DMS79 treated with DMSO at 0.1 percent for 48 hours (cell line): ENCODE measurements at places on chromosomes 2 and 18.
A peak's percentile ranks its signal among the peaks of the same experiment; 100 is the strongest.

DNA sequence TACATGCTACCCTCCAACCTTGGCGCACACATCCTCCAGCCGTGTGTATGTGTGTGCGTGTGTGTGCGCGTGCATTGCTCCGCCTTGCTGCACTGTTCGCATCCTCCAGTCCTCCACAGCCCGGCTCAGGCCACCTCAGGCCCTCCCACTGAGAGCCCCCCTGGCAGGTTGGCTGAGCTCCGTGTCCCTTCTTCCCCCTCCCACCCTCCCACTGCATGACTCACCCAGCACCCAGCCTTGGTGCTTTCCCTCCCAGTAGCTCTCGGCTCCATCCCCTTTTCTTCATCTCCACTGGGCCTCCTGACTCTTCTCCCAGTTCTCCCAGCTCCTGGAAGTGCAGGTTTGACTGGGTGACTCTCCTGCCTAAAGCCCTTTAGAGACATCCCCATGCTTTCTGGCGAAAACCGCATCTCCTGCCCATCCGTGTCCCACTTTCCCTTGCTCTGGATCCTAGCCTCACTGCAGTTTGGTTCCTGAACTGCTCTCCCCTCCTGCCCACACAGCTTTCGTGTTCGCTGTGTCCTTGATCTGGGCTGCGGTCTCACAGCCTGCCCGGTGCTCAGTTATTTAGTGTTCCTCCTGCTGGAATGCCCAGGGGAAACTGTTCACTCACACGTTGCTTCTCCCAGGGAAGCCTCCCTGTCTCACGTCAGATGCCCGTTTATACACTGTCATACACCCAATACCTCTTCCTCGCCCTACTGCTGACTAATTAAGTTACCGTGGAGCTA lies 4.9 kb downstream of the TMEM177 start:
- DNase-seq = no peak

DNA sequence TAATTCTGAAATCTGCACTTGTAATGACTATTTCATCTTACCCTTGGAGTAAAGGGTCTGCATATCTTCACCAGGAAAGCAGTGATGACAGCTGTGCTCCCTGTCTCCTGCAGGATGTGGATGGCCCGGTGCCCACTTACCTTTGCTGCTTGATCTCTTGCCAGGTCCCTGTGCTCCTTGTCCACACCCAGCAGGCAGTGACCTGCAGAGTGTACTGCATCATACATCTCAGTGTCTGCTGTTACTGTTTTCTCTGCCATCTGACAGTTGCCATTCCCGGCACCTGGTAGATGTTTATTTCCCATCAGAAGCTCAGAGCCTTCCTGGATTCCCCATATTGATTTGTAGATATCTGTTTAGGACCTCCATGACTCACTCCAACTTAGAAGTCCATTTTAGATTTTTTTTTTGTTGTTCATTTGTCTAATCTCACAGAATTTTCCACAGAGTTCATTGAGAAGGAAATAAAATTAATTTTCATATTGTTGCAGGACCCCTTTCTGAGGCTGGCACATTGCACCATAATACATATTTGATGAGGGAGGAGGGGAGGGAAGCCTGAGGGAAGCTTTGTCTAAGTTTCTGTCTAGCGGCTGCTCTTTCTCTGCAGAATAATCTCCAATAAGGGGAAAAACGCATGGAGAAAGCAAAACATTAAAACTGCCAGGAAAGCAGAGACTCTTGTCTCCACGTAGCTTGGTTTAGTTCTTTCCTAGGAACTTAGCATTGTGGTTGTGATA lies 697.5 kb upstream of the RAB6C start:
- peak; percentile 76 for DNase-seq

DNA sequence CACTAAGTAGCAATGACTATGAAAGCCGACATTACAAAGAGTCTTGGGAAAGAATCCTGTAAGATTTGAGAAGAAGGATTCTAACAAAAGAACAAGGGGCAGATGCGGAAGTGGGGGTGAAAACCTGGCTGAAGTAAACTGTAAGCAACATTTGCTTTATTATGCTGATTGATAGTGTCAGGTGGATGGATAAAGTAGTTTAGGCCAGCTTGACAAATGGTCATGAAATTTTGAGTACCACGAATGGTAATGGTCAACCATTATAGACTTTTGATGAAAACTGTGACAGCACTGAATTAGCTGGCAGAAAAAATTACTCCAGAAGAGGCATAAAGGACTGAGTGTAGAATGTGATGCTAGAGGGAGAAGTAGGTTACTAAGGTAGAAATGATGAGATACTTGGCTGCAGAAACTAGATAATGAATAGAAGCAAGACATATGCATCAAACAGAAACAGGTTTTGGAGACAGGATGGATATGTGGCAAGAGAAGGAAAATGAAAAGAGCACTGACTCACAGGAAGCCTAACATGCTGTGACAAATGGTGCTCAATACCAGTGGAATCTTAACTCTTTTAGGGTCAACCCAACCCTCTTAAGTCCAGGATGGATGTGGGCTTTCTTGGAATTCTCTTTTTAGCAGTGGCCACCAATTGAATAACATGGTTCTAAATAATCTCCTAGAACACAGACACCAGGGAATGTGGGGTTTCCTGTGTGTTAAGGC lies 6.8 kb downstream of the THUMPD2 start:
- no peak for DNase-seq

DNA sequence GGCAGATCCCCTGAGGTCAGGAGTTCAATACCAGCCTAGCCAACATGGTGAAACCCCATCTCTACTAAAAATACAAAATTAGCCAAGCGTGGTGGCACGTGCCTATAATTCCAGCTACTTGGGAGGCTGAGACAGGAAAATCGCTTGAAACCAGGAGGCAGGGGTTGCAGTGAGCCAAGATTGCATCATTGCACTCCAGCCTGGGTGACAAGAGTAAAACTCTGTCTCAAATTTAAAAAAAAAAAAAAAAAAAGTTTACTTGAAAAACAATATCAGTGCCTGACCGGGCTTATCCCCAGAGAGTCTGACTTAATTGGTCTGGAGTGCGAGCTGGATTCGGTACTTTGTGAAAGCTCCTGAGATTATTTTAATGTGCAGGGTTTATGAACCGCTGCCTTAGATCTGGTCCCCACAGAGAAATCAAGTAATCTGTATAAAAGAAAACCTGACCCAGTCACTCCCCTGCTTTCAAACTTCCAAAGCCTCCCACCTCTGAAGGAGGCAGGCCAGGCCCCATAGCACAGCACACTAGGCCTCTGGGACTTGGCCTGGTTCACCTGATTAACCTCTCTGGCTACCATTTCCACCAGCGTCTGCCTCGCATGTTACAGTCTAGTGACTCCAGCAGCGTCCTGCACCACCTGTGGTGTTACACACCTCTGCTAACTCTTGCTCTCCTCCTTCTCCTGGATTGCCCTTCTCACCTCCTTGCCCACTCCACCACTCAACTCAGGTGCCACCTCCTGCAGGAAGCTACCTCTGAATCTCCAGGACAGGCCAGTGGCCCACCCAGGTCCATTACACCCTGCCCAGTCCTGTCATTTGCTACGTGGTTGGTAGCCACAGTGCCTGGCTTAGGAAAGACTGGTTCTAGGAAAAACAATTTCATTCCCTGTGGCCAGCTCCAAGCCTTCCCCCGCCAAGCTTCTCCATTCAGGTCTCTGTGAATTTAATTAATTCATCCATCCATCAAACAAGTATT lies 114.3 kb upstream of the PPP1CB start:
- no peak for DNase-seq

GRCh38 chr2:100548771-100549170 lies 14.0 kb upstream of the PDCL3 start:
- DNase-seq = no peak

GRCh38 chr2:40844353-40845277 lies 392.7 kb upstream of the SLC8A1 start:
- no peak for DNase-seq

GRCh38 chr2:216546641-216547403 lies 48.2 kb downstream of the RPL37A start:
- DNase-seq = no peak

DNA sequence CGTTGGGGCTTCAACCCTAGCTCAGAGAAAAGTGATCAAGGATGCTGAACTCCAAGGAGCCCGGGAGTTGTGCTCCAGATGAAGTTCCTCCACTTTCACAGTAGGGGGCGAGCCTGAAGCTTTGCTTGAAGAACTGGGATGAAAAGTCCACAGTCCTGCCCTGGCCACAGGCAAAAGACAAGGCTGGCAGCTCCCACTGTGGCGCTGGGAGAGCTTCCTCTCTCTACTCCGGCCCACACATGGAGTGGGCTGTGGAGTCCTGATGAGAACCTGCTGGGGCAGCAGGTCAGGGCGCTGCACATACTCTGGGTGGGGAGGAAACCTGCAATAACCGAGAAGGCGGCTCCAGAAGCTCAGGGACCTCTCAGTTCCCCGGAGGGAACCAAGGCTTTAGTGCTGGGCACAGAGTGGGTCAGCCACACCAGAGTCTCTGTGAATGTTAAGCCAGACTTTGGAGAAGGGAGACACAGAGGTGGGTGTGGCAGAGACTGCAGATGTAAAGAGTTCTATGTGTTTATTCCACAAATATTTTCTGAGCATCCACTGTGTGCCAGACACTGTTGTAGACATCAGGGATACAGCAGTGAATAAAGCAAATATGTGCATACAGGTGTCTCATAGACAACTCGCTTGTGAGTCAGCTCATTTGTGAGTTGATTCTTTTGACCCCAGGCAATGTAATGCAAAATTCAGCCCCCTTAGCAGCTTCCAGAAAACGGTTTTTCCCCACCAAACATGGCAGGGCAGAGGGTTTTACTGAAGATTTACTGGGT lies 48.0 kb upstream of the MRPL33 start:
- peak; percentile 25 for DNase-seq

GRCh38 chr2:174334781-174335251 lies at the start of gene SP9:
SP9 (plus strand) TSS chr2:174334954; CDS start chr2:174335093, 139 bp downstream.
- DNase-seq = peak; percentile 53

DNA sequence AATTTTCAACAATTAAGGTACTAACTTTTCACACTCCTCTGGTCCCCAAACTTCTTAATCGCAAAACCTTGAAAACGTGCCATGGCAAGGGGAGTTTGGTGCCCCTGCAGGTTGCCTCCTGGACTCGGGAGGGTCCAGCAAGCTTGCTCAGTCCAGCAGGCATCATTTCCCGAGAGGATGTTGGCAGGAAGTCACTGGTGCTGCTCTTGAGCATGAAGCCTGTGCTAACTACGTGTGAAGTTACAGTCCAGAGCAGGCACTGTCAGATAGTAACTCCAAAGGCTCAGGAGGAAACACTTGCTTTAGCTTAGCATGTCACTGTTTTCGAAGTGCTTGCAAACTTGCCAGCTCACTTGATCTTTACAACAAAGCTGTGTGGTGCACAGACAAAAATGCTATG lies 215.4 kb downstream of the MYCN start:
- peak; percentile 34 for DNase-seq

GRCh38 chr2:223835701-223836532 lies 1.5 kb downstream of the AP1S3 start:
- no peak for DNase-seq

- no peak for DNase-seq
These were observed 380.4 kb downstream of the CLIP4 start for GRCh38 chr2:29495536-29496060.

- DNase-seq = peak; percentile 57
These were observed 195.8 kb downstream of the MTX2 start for GRCh38 chr2:176464886-176465564.

GRCh38 chr2:204583773-204584172 lies 38.5 kb downstream of the PARD3B start:
- no peak for DNase-seq

- DNase-seq = no peak
These were observed 590.8 kb upstream of the ID2 start for GRCh38 chr2:8090748-8091700.

DNA sequence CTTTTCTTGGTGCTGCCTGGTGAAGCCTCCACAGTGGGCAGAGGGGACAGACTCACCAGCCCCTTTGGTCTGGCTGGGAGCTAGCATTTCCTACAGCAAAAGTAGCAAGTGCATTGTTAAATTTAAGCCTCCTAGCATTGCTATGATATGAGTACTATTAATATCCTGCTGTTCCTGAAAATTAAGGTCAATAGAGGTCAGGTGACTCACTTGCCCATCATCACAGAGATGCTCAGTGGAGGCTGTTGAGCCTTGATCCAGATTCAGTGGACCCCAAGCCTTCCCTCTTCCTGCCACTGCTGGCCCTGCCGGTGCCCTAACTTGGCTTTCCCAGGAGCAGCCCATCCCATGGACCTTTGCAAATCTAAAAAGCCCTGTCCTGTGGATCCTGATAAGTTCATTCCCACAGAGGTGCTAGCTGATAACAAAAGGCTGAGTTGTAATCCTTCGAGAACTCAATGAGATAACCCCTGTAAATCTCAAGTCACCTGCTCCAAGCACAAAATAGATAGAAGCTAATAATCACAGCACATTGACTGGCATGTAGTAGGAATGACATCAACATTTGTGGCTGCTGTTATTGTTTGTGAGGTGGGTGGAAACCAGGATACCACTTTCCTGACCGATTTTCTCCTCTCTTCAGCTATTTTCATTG lies 84.4 kb downstream of the THNSL2 start:
- DNase-seq = no peak

GRCh38 chr18:34258176-34258575 lies 33.5 kb upstream of the NOL4 start:
- no peak for DNase-seq

DNA sequence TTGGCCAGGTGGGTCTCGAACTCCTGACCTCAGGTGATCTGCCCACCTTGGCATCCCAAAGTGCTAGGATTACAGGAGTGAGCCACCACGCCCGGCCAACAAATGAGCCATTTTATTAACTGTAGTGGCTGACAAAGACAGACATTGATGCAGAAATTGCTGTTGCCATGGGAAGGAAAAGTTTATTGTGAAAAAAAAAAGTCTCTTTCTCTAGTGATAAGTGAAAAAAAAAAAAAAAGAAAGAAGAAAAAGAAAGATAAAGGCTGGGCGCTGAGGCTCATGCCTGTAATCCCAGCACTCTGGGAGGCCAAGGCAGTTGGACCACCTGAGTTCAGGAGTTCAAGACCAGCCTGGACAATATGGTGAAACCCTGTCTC lies 39.8 kb upstream of the RAB1A start:
- DNase-seq = no peak

- DNase-seq = no peak
These were observed 153.6 kb downstream of the ALK start for GRCh38 chr2:29767606-29768335.

- DNase-seq = no peak
These were observed 121.0 kb upstream of the SH3BP4 start for GRCh38 chr2:234830853-234831252.

DNA sequence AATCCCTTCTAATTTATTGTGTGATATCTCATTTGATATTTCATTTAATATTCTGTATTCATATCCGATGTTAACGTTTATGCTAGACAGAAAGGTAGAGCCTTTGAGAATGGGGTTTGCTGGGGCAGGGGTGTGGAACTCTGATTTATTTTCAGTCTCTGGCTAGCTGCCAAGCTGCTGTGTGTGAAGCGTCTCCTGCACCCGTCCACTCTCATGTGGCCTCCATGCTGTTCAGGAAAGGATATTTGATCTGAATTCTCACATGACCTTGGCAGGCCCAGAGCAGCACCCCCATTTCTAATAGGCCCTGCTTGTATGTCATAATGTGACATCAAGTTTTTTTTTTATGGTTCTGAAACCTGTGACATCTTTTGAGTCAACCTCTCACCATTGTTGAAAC lies 1.6 kb downstream of the IL1R1 start:
- no peak for DNase-seq

- DNase-seq = no peak
These were observed 29.9 kb downstream of the SUMO1 start for GRCh38 chr2:202208526-202208925.
